SJSA1 (cell line): ENCODE measurements at places on chromosomes 2 and 18. TPM values are rescaled to one million over a fixed set of nuclear protein-coding genes. Genes with fewer than 3 reads are reported as not detected.

- H3K27ac ChIP-seq = no peak overlapping the region
- no peaks in the 10 kb centered on the region for H3K36me3 ChIP-seq
- H3K4me3 ChIP-seq = no peak overlapping the region
Observed at GRCh38 chr2:120654381-120655134, 81.1 kb upstream of the GLI2 start.

DNA sequence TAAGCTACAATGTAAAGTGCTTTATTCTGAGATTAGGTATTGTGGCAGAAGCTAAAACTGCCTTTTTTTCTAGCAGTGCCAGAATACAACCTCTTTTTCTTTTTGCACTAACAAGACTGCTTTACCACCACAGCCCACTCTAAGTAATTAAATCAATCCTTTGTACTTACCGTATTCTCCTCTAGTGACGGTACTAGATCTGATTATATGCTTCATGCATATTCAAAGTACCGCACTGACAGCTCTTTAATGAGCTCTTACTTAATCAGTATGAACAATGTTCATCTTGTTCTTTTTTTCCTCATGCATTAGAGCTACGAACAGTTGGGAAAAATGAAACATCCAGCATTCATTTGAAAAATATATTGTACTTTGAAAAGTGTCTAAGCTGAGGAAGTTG is 16.1 kb upstream of the OTX1 start:
- H3K27ac ChIP-seq = no peak overlapping the region
- no peaks in the 10 kb centered on the region for H3K36me3 ChIP-seq
- no peaks in the 10 kb centered on the region for H3K27me3 ChIP-seq
- no peak overlapping the region for H3K4me3 ChIP-seq
- peaks cover 7% of the 10 kb centered on the region for H3K4me1 ChIP-seq
- DNase-seq = no peak

Gene MEIS1
- total RNA-seq = 4.2 and 6.2 TPM in 2 replicates

Gene CWC22
- 15.8 and 21.9 TPM in 2 replicates for total RNA-seq

DNA sequence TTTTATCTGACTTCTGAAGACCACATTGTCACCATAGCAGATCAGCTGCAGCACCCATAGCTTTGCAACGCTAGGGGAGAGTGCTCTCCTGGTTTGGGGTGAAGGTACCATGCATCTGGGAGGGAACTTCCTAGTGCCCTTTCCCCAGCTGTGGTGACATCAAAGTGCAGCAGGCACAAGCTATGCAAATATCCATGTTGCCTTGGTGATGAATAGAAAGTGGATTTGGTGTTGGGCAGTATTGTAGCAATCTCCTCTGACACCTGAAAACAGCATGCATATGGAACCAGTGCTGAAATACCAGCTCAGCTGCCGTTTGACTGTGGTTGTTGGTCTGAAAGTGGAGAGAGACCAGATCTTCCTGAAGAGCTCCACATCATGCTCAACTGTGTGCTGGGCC is 37.1 kb downstream of the BCL2L11 start:
- DNase-seq = no peak
- no peak overlapping the region for H3K4me3 ChIP-seq
- no peaks in the 10 kb centered on the region for H3K36me3 ChIP-seq
